ENCODE measurements at places on chromosomes 5 and 9. TPM values are rescaled to one million over a fixed set of nuclear protein-coding genes. Genes with fewer than 3 reads are reported as not detected.

GRCh38 chr9:104556830-104557634, 11.9 kb upstream of the OR13C8 start:
- no peak for DNase-seq

- no peak for DNase-seq
Measured at GRCh38 chr9:2723376-2724065, 6.2 kb downstream of the KCNV2 start.

GRCh38 chr5:31116466-31117031, 76.9 kb upstream of the CDH6 start:
- DNase-seq: no peak

GRCh38 chr5:173629628-173630027, 13.2 kb upstream of the BOD1 start:
- no peak for DNase-seq

GRCh38 chr9:138058181-138058580, 180.6 kb downstream of the CACNA1B start:
- DNase-seq: no peak

GRCh38 chr9:13083963-13084528, 195.4 kb downstream of the MPDZ start:
- DNase-seq: no peak

GRCh38 chr5:151383011-151383410, 35.7 kb upstream of the SLC36A2 start:
- DNase-seq: no peak

PCDHGB6 gene
- 16.7 TPM for total RNA-seq

SLC6A19 gene
- not detected for total RNA-seq

TAF1L gene
- not detected for total RNA-seq

LCN15 gene
- total RNA-seq: not detected

GGTA1 gene
- total RNA-seq: 9.0 TPM

Measured in tibial nerve (tissue), 4 donors.